ENCODE measurements at places on chromosomes 5 and 9.

DNA sequence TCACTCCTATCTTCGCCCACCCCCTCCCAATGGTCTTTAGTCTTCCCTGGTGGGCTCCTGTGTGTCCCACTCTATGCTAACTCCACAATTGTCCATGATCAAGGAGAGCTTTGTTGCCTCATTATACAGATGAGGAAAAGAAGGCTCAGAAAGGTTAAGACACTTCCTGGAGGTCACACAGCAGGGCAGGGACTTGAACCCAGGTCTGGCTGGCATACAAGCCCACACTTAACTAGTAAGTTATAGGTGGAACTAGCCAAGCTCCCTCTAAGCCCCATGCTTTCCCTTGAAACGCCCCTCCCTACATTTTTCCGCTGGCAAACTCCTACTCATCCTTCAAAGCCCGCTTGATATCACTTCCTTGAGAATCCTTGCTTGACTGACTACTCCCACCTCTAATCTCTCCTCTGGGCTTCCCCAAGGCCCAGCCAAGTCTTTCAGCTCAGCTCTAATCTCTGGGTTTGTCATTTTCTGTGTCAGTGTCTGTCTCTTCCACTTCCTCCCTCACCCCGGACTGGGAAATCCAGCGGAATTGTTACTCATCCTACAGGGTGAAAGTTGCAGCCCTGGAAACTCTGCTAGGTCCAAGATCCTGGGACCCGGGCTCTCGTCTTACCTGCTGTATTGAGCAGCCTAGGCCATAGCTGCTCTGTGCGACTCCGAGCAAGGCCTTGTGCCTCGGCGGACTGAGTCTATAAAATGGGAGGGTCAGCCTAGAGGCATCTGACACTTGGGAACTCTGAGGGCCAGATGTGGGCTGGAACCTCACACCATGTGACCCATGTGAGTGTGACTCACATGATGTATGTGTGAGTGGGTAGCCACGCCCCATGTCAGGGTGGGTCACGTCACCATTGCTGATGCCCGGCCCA, 144.5 kb downstream of the GAPVD1 start:
- no peak for DNase-seq

- no peak for DNase-seq
These were observed 45.8 kb downstream of the OSMR start for GRCh38 chr5:38891563-38891962.

- no peak for DNase-seq
These were observed 223.5 kb downstream of the SH3GL2 start for GRCh38 chr9:17802249-17802857.

DNA sequence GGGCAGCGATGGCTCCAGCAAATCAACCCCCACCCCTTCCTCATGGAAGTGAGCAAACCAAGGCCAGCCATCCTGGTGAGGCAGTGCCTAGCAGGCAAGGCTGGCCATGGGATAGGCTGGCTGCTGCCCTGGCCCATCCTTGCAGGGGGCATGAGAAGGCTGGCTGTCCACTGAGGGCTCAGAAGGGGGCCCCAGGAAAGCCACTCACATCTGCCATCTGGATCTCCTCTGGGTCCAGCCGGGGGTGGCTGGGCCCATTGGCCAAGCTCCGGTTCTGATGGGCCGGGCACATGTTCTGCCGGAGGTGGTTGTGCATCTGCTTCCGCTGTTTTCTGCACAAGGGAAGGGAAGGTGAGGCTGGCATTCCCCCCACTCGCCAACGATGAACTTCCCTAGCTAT, 57.1 kb downstream of the PSD2 start:
- no peak for DNase-seq

DNA sequence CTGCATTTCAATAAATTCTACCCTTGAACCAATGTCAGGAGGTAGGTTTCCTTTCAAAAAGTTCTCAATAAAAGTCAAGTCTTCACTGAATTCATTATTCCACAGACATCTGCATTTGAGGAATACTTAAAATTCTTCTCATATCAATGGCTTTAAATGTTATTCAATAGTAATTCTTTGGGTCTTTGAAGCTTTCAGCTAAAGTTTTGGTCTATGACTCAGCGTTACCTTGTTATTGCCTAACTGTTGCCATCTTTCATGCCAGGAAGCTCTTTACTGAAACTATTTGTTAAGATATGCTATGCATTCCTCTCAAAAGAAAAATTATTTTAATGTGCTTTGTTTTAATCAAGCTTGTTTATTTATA, 170.5 kb downstream of the NNT start:
- DNase-seq, result no peak

DNA sequence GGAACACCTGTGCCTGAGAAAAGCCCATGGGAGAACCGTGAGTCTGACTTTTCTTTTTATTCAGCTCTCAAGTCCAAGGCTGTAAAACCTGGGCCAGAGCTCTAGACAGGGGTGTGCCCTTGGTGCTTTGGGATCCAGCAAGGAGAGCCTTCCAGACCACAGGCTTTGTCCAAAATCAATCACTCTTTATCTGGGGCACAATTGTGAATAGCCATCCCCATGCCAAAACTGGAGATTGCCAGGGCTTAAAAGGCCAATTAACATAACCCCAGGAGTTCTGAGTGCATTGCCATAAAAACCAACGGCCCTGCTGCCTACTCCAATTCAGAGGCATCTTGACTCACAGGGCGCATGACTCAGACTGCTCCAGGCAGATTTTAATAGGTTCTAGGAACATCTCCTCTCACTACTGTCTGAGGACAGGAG, 391.8 kb downstream of the ARHGEF28 start:
- peak; percentile 26 for DNase-seq

DNA sequence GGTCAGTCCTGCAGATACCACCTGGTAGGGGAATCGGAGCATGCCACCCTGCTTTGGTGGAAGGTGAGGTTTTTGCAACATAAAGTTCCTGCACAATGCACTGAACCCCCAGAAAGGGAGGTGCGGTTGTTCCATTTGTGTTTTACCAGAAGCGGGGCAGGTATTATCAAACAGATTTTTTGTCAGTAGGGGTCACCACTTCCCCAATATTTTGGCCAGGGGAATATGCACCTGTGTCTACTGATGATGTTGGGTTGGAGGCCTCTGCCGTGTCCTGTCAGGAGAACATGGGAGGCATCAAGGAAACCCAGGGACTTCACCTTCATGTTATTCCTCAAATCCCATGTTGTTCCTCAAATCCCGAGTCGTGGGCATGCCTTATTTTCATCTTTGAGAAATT, 438.7 kb downstream of the NTRK2 start:
- no peak for DNase-seq

GRCh38 chr5:112024769-112025168, 267.8 kb upstream of the NREP start:
- no peak for DNase-seq

DNA sequence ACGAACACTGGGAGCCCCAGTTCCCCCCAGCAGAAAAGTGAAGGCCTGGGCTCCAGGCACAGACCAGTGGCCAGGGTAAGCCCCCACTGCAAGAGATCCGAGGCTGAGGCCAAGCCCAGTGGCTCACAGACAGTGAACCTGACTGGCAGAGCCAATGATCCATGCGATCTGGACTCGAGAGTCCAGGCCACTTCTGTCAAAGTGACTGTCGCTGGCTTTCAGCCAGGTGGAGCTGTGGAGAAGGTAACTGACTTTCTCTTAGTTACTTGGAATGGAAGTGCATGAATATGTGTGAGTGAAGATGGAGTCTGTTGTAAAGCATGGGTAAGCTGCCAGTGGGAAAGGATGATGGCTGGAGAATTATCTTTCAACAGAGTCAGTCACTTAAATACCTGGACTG, 99.7 kb downstream of the GOLPH3 start:
- DNase-seq, result no peak

GRCh38 chr9:134694714-134695113, 53.1 kb downstream of the COL5A1 start:
- no peak for DNase-seq

GRCh38 chr5:135120951-135121350, 86.9 kb upstream of the PITX1 start:
- DNase-seq, result no peak

DNA sequence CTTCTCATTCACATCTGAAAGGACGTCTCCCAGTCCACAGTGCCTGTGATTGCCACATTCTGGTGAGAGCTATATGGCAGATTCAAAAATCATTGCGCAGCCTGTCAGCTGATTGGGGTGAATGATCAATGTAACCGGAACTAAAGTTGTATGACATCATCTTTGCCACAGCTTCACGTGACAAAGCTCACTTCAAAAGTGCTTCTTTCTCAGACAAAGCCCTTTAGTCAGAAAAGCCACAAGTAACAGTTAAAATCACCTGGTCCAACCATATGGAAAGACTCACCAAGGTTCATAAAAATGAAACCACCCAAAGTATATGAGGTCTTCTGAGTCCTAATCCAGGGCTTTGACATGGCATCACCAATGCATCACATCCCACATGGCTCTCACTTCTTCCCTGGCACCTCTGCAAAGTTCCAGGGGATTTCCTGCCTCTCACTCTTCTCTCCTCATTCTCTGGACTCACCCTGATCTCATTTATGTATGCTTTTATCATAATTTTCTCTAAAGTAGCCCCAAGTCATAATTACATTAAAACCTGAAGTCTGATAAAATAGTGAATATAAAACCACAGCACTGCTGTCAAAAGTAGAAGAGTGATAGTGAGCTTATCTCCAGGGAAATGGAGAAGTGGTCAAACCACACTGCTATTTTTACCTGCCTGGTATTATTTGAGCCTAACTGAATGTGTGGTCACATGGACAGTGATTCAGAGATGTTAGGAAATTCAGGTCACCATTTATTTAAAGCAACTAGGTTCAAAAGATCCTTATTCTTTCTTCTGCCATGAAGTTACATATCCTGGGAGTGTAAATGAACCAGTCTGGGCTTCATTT, 193.1 kb upstream of the PTGER4 start:
- no peak for DNase-seq

GRCh38 chr9:104143550-104143910, 49.4 kb downstream of the SMC2 start:
- DNase-seq, result no peak

DNA sequence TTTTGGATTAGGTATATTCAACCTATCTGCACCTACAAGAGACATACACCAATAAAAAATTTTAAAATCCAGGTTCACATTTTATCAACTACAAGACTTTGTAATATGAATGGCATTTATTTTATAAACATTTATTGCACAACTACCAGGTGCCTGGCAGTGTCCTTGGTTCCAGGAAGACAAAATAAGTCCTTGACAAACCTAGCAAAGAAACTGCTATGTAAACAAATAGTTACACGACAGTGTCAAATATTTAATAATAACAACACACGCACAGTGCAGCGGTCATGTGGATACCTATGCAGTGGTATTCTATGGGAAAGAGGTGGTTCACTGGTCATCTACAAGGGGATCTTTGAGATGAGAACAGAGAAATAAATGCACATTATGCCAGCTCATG, 120.7 kb downstream of the MYO10 start:
- no peak for DNase-seq

- no peak for DNase-seq
These were observed 56.2 kb downstream of the FOCAD start for GRCh38 chr9:20740304-20740703.

GRCh38 chr9:3873818-3874217, 348.0 kb upstream of the RFX3 start:
- no peak for DNase-seq

- DNase-seq, result no peak
These were observed 139.1 kb downstream of the COX7C start for GRCh38 chr5:86756839-86757238.

DNA sequence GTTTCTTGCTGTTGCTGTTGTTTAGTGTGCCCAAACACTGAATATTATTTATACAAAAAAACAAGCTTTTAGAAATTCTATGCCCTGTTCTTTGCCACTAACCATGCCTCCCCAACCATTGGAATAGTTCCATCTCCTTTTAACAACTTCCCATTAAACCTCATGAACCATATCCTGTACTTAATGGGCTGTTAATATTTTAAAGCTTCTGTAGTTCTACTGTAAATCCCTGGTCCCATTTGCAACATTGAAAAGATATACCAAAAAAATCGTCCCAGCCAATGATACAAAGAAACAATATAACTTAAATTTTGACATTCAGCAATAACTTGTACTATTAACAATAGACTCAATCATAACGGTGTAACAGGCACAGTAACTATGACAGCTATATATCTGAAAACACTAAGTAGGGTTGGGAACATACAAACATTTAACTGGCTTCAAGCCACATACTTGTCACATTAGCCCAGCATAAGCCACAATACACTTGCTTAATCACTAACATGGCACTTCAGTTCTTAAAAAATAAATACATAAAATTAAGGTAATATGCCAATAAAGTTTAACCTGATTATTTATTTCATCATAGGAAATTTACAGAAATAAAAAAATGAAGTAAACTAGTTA, 86.1 kb downstream of the ADAMTS6 start:
- no peak for DNase-seq

DNA sequence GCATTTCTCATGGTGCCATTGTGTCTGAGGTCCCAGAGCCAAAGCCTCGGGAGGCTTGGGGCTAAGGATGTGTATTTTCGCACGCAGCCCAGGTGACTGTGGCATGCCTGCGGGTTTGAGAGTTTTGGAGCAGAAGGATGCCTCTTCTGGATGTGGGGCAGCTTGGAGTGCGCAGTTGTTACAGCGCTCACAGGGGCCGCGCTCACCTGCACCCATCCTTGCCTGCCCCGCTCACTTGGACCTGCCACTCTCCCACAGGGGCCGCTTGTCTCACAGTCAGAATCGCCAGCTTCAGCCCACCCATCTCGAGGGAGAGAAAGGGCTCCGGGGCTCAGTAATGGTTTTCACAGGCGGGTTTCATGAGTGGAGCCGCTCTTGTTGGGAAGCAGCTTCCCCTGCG, 132.9 kb downstream of the MVB12B start:
- peak; percentile 12 for DNase-seq

DNA sequence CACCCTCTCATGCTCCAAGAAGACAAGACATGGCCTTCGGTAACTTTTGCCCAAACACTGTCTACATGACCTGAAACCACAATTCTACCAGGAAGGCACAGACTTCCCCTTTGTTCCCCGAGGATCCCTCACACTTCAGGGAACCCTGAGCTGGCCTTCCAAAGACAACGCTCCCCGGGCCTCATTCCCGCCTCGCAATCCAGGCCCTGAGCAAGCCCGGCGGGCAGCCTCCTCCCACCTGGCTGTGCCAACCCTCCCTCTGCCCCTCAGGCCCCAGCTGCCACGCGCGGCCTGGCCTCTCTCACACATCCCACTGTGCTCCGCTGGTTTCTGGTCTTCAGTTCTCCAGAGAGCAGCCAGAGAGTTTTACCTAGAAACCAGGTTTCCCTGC, 7.3 kb downstream of the QSOX2 start:
- DNase-seq, result no peak

GRCh38 chr9:106321394-106322180, 541.4 kb upstream of the ZNF462 start:
- DNase-seq, result no peak

GRCh38 chr9:3151672-3152576, 308.0 kb upstream of the PUM3 start:
- DNase-seq, result no peak

All from femur (tissue), 1 donor.